H54 (cell line): ENCODE measurements at places on chromosomes 1 and 21.

DNA sequence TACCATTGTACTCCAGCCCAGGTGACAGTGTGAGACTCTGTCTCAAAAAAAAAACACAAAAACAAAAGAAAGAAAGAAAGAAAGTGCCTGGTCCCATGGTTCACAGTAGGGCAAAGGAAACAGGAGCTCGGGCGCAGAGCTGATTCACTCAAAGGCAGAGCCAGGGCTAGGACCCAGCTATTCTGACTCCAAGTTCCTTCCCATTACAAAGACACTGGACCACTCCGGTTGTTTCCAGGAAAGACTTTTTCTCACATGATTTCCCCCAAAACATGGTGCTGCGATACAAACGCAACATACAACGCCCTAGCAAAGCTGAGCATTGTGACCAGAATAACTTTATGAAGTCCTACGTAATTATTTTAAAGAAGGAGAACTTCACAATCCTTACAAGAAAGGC is 10.7 kb downstream of the ABCG1 start:
- no peak for DNase-seq

- no peak for DNase-seq
These were observed 28.9 kb upstream of the DEPDC1 start for GRCh38 chr1:68525781-68526180.

GRCh38 chr1:201254625-201255478 is 28.5 kb upstream of the PKP1 start:
- DNase-seq, result peak; percentile 73

GRCh38 chr1:109094871-109095270 is 4.3 kb downstream of the TMEM167B start:
- DNase-seq, result no peak

- DNase-seq, result no peak
These were observed 1.9 kb upstream of the SFT2D2 start for GRCh38 chr1:168223681-168224540.

GRCh38 chr21:32733356-32733755 is 5.5 kb upstream of the SYNJ1 start:
- no peak for DNase-seq

DNA sequence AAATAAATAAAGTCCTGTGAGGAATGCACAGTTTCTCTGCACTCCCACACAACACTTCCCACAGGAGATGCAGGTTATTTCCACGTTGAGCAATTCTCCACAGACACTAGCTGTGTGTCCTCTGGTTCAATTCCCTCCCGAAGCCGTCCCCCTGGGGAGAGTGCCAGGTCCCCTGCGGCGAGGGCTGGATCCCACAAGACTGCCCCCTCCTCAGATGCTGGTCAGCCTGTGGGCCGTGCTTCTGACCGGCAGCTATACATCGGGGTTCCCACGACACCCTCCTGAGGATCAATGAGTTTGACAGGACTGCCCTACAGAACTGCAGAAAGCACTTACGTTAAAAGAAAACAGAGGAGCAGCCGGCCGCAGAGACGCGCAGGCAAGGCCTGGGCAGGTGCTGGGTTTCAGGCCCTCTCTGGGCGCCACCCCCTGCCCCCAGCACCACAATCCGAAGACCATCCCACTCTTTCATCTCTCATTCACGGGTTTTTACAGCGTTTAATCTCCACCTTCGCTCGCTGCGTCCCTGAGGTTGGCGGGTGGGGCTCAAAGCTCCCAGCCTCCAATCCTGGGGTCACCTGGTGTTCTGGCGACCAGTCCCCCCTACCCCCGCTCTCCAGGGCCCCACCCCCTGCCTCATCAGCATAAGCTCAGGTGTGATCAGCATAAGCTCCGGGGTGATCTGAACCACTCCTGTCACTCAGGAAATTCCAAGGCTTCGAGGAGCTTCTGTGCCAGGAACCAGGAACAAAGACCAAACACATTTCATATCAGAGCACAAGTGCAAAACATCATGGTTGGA is 9.3 kb downstream of the SLC35E2B start:
- no peak for DNase-seq

DNA sequence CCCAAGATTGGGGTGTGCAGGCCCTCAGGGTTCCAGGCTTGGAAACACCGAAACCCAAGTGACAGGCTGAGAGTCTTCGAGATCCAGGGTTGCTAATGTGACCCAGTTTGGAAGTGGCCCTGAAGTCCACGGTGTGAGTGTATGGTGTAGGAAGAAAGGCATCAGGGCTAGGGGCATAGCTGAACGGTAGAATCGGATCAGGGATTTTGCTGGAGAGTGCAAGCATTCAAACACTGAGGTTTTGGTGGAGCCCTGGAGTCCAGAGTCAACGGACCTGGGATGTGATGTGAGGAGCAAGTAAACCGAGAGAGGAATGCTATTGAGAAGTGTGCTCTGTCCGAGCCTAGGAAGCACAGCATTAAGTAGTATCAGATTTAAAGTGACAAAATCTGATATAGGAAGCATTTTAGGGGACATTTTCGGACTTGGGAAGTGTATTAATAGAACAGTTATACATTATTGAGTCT is 958 bp downstream of the NFYC start:
- no peak for DNase-seq

- no peak for DNase-seq
These were observed 132.5 kb upstream of the SYT6 start for GRCh38 chr1:114286179-114286578.

DNA sequence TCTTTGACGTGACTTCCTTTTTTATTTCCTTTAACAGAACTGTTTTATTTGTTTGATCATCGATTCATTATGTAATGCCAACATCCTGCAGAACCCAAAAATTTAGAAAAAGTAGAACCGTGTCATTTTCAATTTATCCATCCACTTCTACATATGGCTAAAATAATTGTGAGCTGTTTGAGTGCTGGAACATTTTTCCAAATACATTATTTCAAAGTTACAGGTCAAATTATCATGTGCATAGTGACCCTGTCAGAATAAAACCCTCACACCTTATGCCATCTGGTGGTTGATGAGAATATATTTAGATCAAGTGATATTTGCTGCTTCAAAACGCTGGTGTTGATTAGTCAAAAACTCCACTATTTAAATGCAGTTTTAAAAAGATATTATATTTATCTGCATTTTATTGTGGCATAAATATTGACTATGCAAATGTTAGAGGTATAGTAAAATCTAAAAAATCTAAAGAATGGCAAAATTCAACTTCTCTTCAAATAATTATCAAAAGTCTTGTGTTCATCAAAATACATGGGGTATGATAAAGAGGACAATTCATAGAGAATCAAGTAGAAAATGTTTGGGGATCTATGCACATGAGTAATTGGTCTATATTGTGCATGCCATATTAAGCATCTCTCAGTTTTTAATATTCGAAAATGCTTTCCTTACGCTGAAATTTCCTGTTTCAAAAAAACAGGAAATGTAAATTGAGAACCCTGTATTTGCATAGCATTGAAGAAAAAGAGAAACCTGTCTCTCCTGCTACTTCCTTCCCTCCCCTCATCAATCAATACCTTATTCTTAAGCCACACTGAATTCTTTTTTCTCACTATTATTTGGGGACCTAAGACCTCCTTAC is 39.7 kb downstream of the UBE2U start:
- no peak for DNase-seq

DNA sequence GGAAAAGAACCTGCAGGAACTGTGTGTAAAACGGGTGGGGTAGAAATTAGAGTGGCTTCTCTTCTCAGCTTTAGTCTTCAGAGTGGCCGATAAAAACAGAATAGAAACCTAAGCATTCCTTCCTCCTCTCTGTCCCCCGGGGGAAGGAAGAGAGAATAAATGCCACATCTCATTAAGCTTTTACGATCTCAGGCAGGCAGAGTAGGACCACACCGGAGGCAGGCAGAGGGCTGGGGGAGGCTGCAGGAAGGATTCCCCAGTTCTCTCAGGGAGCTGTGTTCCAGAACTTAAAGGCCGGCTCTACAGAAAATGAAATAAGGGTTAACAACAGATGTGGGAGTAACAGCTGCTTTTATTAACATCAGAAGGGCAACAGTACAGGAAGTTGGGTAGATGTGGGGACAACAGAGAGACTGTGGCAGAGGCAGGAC is 24.5 kb upstream of the MEF2D start:
- no peak for DNase-seq

DNA sequence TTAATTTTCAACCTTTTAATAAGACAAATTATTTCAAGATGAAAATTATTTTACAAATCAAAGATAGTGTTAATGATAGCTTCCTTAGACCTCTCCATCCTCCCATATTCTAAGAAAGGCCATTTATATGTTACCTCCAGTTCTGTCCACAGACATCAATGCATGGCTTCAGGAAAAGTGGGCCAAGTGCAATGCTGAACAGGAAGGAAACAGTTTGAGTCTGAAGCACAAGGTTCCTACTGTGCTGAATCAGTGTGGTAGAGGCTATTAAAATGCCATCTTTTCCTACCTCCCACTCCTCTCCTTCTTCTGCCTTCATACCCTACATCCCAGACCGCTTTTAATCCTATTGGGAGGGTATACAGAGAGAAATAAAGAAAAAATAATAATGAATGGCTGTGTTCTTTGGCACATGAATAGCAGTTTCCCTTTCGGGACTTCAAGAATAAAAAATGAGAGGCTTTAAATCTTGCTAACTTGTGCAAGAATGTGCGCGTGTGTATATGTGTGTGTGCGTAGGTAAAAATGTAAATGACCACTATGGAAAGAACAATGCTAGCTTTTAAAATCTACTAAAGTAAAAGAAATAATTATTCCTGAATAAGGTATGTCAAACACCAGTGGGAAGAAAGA is 62.6 kb upstream of the C1orf105 start:
- no peak for DNase-seq

- DNase-seq, result no peak
These were observed 5.5 kb downstream of the TRMT1L start for GRCh38 chr1:185151215-185151614.

GRCh38 chr1:3339856-3340255 is 114.6 kb upstream of the ARHGEF16 start:
- no peak for DNase-seq

- no peak for DNase-seq
These were observed 8.5 kb downstream of the CCT8 start for GRCh38 chr21:29064850-29065481.

- no peak for DNase-seq
These were observed 83.9 kb downstream of the MT1HL1 start for GRCh38 chr1:236920286-236920894.

- no peak for DNase-seq
These were observed 12.1 kb downstream of the ICMT start for GRCh38 chr1:6223617-6224016.

DNA sequence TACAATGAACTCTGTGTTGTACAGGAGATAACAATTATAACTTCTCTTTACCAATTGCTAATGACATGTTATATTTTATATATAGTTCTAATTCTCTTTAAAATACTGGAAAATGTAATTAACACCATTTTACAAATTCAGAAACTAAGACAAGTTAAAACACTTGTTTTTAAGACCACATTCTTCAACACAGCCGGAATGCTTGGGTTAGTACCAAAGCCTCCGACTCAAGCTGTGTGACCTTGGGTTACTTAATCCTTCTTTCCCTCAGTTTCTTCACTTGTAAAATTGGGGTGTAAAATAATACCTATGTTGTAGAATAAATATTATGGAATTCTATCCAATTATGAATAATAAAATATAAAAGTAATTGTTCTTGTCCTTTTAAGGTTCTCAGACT is 378.7 kb downstream of the USH2A start:
- no peak for DNase-seq

- DNase-seq, result peak; percentile 6
These were observed 33.3 kb upstream of the SUCO start for GRCh38 chr1:172499636-172500141.

DNA sequence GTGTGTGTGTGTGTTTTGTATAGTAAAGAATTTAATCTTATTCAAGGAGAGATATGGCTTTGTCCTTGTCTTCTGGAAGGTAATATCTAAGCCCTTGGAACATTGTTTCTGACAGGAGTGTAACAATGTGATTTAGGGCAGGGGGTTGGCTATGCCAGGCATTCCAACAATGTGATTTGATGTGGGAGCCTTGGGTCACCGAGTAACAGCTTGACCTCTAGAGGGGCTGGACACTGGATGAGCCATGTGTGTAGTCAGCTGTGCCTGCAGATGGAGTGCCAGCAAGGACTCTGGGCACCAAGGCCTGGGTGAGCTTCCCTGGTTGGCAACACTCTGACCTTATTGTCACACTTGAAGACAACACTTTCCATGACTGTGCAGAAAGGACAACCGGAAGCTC is 336.1 kb upstream of the ZP4 start:
- DNase-seq, result no peak

DNA sequence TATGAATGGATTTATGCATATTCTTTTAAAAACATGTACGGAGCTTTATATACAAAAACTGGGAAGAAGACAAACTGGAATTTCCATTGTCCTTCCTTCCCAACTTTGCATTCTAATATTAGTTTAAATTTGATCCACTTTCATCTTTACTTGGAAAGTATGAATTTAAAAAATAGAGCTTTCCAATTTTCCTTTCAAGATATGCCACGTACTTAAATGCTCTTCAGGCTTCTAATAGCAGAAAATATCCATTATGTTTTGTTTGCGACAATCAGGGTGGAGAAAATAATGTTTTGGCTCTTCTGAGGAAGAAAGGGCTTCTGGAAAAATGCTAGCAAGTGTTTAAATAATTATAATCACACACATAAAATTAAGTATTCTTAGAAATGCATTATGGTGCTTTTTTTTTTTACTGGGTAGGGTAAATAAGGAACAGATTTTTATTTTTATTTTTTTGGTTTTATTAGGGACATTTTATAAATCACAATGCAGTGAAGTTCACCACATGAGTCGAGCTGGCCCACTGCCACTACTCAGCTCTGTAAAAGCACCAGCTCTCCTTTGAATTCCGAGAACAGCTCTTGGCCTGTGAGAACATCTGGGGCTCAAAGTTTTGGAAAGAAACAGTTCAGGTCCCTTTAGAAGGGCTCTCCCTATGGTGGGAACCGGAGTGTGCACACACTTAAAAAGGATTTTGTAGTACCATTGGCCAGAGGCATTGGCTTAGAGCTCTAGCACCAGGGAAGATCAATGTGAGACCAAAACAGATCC is 287.4 kb upstream of the LYPLAL1 start:
- DNase-seq, result no peak

DNA sequence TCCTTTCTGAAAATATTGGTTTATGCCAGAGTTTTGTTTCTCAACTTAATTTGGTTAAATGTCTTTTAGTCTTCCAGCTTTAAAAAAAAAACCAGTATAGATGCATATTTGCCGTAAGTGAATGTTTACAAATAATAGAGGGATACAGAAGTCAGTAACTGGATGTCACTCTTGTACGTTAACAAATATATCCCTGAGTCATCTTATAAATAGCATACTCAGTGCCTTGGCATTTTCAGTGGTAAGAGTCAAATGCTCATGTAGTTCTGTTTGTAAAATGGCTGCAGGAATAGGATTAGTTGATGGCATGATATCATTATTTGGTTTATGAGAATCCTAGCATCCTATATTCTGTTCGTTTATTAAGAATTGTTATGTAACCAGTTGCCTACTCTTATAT is 55.4 kb downstream of the SPEN start:
- no peak for DNase-seq

- no peak for DNase-seq
These were observed 40.2 kb upstream of the IFFO2 start for GRCh38 chr1:18996548-18997177.
